ENCODE measurements at places on chromosomes 3 and 15.

DNA sequence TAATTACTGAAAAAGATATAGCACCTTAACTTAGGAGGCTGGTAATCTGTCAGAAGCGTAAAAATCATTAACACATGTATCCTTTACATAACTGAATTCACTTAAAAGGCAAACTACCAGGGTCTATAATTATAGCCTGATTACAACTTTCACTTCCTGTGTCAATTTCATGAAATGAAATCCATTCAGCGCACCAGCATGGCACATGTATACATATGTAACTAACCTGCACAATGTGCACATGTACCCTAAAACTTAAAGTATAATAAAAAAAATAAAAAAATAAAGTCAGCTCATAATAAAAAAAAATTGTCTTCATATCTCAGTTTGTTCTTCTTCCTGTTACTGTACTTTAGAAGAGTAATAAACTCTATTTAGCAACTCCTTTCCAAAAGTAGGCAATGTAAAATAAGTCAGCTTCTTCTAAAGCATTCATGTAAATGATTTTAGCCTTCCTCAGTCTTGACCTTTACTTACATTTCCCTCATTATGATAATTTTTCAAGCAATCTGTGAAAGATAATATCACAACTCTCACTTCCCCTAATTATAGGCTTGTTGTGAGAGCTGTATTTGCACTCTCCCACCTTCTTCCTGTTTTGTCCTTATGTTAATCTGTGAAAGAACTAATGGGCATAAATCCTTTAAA is 50.1 kb downstream of the KBTBD8 start:
- no peak for DNase-seq

GRCh38 chr3:28140664-28141063 is 100.8 kb upstream of the CMC1 start:
- no peak for DNase-seq

GRCh38 chr3:100086401-100086800 is 27.9 kb downstream of the FILIP1L start:
- no peak for DNase-seq

- no peak for DNase-seq
Observed at GRCh38 chr3:30495172-30496065, 111.0 kb upstream of the TGFBR2 start.

- no peak for DNase-seq
Observed at GRCh38 chr15:82805994-82806406, at the start of gene FSD2. Gene FSD2, minus strand, starts transcription at chr15:82806069. Its CDS starts 18,679 bp downstream, at chr15:82787390.

- DNase-seq, result no peak
Observed at GRCh38 chr15:70530017-70530499, 233.3 kb downstream of the UACA start.

DNA sequence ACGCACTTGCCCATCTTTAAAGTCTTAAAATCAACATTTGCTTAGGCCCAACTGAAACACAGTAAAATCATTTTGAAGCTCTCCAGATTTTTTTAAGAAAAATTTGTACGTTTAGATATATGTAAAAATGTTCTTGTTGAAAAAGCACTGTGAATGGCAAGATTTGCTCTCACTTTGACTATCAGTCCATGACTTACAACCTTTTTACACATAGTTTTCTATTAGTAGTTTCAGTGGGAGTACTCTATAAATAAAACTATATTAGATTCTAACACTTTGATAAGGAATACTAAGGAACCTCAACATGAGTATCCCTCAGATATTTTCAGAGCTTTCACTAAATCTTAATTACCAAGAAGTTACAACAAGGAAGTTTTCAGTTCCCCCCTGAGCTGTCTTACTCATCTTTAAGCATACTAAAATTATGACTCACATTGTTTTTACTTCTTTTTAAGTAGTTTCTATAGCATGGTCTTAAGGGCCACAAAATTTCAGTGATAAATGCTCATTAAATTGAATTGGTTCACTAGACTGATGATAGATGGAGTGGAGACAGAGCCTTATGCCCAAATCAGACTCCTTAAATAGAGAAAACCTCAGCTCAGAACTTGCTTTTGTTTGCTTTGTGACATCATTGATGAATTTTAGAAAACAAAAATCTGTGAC is 31.6 kb upstream of the RAP2B start:
- no peak for DNase-seq
